GM12891 (cell line): ENCODE measurements at places on chromosomes 6 and 20.

GRCh38 chr20:36364506-36364905 lies 58.4 kb downstream of the DLGAP4 start:
- no peak for DNase-seq

DNA sequence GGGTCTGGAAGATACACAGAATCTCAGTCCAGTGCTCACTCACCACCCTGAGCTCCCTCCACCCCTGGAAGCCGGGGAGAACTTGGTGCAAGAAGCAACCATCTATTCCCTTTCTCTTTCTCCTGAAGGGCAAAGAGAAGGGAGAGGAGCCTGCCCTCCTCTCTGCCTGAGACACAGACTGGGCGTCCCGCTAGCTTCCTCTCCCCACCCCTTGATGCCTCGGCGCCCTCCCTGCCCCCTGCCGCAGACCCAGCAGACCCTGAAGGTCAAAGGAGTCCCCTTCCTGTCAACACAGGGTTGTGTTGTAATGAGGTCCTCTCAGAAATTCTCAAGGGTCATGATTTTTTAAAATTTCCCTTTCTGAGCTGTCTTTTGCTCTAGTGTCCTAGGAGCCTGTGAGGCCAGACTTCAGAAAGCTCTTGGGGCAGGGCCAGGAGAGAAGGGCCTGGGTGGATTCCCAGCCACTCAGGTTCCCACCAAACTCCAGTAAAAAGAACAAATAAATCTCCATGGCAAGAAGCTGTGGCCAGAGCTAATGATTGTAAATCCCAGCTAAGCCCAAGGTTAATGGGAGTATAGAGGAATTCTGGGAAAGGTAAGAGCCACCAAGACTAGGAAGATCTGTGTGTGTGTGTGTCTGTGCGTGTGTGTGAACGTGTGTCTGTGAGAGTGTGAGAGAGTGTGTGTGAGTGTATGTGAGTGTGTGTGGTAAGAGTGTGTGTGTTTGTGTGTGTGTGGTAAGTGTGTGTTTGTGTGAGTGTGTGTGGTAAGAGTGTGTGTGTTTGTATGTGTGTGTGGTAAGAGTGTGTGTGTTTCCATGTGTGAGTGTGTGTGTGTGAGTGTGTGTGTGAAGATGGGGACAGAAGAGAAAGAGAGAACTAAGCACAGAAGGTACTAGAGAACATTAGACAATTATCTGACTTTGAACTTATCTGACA lies 1.1 kb upstream of the JPH2 start:
- no peak for DNase-seq

DNA sequence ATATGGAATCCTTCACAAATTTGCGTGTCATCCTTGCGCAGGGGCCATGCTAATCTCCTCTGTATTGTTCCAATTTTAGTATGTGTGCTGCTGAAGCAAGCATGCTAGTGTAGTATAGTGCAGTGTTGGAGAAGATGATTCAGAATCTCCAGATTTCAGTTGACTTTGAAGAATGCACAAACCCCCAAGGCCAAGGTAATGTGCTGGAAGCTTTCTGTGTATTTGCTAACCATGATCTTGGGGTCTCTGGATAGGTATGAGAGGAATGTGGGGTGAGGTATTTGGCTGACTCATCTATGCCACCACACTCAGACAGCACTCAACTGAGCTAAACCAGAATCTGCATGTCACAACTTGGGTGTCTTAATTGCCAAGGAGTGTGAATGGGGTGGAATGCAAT lies 42.6 kb upstream of the DEK start:
- DNase-seq, result no peak

DNA sequence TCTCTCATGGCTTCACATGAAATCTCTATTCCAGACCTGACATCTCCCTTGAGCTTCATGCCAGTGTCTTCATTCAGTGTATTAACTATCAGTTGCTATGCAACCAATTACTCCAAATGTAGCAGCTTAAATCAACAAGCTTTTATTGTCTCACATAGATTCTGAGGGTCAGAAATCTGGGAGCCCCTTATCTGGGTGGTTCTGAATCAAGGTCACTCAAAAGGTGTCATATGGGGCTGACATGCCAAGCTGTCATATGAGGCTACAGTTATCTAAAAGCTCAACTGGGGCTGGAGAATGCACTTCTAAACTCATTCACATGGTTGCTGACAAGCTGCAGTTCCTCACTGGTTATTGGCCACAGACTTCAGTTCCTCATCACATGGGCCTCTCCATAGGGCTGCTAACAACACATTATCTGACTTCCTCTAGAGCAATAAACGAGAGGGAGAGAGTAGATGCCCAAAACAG lies 7.3 kb upstream of the CGA start:
- no peak for DNase-seq

DNA sequence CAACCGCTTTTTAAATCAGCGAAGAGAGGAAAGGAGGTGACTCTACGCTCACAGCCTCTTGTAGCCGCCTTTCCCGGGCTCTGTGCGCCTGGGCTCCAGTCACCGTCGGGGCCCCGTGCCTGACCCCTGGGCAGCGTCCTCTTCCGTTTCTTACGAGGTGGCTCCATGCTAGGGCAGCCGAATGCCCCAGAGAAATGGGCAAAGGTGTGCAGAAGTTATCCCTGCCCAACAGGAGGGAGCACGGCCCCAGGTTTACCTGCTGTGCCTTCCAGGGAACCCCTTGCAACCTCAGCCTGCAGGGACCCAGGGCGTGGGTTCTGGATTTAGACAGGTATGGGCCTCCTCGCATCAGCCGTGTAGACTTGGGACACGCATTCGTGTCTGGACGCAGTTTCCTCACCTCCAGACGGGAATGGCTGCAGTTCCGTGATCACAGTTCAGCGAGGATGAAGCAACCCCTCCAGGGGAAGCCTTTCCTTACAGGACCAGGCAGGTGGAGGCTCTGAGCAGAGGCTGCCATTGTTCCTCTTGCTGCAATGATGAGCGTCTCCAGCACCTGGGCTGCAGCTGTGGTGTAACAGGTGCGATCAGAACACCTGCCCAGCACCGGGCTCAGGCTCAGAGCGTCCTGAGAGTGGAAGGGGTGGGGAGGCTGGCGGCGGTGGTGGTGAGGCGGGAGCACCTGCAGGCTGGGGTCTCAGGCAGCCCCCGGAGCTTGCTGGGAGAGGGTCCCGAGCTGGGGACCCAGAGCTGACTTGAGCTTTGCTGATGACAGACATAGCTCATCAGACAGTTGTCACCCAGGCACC lies 81.3 kb upstream of the BHLHE23 start:
- no peak for DNase-seq

DNA sequence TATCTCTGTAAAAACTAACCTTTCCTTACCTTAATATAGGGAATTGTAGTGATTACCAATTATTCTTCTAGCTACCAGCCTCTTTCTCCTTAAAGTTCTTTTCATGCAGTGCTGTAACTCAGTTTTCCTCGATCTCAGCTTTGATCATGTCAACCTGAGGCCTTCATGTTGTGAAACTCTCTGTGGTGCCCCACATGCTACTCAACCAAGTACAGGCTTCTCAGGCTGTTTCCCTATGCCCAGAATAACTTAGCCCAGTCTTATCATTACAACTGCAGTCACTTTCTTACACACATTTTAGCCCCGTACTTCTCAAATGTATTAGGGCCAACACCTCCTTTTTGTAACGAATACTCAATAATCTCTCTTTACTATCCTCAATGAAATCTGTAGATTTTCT lies 90.1 kb upstream of the SUPT3H start:
- DNase-seq, result no peak

GRCh38 chr6:140784573-140784972 lies 1348.2 kb upstream of the GJE1 start:
- DNase-seq, result no peak

GRCh38 chr6:394641-395289 lies 3.2 kb downstream of the IRF4 start:
- DNase-seq, result no peak

GRCh38 chr20:38429301-38429700 lies 5.8 kb downstream of the SNHG17 start:
- no peak for DNase-seq

DNA sequence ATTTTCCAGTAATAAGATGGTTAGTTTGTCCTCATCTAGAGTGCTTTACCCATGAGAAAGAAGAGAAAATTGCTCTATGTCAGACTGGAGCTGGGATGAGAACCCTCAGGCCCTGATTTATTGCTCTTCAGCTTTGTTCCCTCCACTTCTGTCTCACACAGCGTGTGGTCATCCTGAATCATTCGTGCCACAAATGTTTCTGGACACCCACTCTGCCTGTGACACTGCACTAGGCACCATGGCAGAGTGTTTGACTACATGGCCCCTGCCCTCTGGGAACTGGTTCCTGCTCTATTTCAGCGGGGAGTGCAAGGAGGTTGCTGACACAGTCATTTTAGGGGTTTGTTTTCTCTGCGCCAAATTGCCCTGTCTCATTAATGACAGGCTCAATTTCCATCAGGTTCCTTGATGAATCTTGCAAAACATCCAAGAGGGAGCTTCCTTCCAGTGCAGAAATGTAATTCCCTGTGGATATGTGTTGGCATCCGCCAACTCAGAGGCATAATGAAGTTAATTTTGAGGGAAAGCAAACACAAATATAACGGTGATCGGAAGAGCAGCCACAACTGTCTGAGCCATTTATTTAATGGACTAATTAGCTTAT lies 207.5 kb downstream of the CLIC5 start:
- no peak for DNase-seq

- DNase-seq, result no peak
Observed at GRCh38 chr6:20574355-20574754, 40.1 kb downstream of the CDKAL1 start.

- DNase-seq, result no peak
Observed at GRCh38 chr20:8489094-8489883, 357.2 kb downstream of the PLCB1 start.

DNA sequence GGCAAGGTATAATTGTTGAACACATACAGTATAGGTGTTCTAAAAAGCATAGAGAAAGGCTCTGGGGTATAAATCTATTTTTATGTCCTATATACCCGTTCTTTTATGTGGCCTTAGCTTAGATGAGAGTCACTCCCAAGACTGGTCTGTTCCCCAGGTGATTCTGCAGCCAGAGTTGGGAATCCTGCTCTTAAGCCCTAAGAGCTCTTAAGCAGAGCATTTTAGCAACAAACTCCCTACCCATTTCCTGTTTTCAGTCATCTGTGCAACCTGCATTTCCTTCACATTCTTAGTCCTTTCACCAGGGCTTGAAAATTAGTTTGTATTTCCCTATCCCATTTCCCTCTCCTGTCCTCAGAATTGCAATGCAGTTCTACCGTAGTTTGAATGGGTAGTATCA lies 166.1 kb downstream of the HS3ST5 start:
- no peak for DNase-seq

DNA sequence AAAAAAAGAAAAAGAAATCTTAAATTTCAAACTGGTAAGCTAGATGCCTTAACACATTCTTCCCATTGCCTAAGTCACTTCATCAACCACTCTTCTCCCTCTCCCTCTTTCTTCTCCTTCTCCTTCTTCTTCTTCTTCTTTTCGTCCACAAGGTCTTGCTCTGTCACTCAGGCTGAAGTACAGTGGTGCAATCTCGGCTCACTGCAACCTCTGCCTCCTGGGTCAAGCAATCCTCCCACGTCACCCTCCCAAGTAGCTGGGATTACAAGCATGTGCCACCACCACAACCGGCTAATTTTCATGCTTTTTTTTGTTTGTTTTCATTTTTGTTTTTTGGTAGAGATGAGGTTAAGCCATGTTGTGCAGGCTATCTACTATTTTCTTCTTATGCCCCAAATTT lies 60.2 kb downstream of the GPR63 start:
- no peak for DNase-seq

GRCh38 chr20:25992146-25992545 lies 295.5 kb upstream of the ZNF337 start:
- DNase-seq, result no peak

DNA sequence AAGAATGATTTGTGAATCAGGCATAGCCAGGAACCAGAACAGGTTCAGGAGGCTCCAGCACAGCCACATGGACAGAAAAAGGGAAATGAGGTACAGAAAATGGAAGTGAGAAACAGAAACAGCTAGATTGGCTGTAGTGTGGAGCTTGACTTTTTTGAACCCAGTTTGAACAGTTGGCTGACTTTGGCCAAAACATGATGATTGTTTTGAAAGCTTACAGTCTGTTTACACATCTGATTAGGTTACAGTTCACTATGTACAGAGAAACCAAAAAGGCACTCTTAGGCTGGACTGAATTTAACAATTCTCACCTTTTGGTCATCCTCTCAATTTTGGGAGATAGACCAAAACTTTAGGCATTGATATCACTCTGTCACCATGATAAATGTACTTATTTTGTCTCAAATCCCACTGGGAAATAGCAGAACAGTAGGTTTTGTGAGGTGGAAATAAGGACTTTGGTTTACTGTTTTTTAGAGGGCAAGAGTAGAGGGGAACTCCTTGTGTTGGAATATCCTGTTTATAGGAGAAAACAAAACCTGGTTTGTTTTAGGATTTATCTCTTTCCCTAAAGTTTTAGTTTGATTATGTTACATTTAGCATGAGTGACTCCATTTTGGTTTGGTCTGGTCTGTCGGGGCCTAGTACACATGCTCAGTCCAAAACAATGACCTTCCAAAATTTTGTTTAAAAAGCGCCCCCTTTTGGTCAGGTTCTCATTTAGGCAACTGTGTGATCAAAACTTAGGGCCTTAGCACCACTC lies 123.1 kb downstream of the OLIG3 start:
- DNase-seq, result no peak

GRCh38 chr6:44829836-44830235 lies 442.3 kb downstream of the CDC5L start:
- DNase-seq, result no peak

- no peak for DNase-seq
Observed at GRCh38 chr20:58268421-58268821, 40.0 kb upstream of the ANKRD60 start.

DNA sequence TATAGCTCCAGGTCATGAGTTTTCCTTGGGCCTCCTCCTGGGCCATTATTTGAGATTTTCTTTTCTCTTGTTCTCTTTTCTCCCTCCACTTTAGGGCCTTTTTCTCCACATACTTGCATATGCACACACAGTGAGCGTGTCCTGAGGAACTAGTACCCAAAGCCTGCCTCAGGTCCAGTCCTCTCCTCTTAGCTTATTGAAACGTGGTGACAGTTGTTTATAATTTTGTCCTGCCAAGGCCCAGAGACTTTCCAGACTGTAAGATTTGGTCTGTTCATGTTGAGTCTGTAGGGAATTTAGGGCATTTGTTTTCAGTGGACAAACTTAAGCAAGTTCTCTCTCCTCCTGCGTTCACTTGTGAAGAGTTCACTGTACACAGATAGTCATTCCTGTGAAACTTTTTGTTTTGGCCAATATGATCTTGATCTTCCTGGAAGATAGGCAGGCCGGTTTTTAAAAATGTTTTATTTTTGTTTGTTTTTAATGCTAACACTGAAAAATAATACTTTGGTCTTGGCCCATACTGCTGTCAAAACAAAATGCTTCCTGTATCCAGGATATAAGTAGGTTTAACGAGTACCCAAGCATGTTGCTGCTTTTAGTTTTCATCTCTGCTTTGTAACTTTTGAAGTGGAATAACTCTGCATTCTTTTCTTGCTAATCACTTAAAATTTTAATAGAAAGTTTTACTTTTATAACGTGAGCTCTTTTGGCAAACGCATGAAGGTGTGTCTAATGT lies 20.7 kb downstream of the LRRC1 start:
- no peak for DNase-seq

DNA sequence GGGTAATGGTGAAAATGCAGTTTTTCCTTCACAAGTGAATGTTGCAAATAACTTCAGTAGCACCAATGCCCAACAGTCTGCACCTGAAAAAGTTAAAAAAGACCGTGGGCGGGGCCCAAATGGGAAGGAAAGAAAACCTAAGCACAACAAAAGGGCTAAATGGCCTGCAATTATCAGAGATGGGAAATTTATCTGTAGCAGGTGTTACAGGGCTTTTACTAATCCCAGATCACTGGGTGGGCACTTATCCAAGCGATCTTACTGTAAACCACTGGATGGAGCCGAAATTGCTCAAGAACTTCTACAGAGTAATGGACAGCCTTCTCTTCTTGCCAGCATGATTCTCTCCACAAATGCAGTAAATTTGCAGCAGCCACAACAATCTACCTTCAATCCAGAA lies 64.8 kb upstream of the SMIM8 start:
- DNase-seq, result no peak
